Activated CD8-positive, alpha-beta T cell treated with anti-CD3 and anti-CD28 coated beads for 36 hours (primary cell): ENCODE measurements at places on chromosomes 12 and 14. TPM values are rescaled to one million over a fixed set of nuclear protein-coding genes. Genes with fewer than 3 reads are reported as not detected.

Gene POTEM
- not detected for total RNA-seq

Gene SLC17A8
- not detected for total RNA-seq

Gene COL2A1
- total RNA-seq, result not detected

Gene NRXN3
- total RNA-seq, result not detected

Gene PCED1B
- 117 TPM for total RNA-seq

Gene RBP5
- not detected for total RNA-seq

Gene EPYC
- total RNA-seq, result not detected

Gene TAS2R13
- 0.31 TPM for total RNA-seq

Gene RPS29
- 2,041 TPM for total RNA-seq

Gene LMNTD1
- total RNA-seq, result not detected

Gene A2ML1
- total RNA-seq, result not detected

Gene FKBP3
- total RNA-seq, result 65.6 TPM

Gene AMHR2
- not detected for total RNA-seq

Gene MYH6
- total RNA-seq, result not detected

Gene MYH7
- not detected for total RNA-seq

Gene GPRC5D
- not detected for total RNA-seq

Gene WNT1
- total RNA-seq, result not detected

Gene SERPINA9
- total RNA-seq, result not detected

Gene FAM186B
- not detected for total RNA-seq

Gene GPHB5
- total RNA-seq, result not detected

Gene ANO4
- not detected for total RNA-seq

Gene CAPZA3
- total RNA-seq, result not detected

Gene CCDC38
- 0.18 TPM for total RNA-seq

Gene TMBIM6
- total RNA-seq, result 443 TPM

Gene C1S
- total RNA-seq, result 1.7 TPM
